ENCODE measurements at places on chromosomes 12 and 14.

- DNase-seq = no peak
These were observed 1062.1 kb downstream of the SLC6A15 start for GRCh38 chr12:83850531-83850930.

GRCh38 chr12:102533483-102534215, 53.3 kb upstream of the IGF1 start:
- DNase-seq = no peak

DNA sequence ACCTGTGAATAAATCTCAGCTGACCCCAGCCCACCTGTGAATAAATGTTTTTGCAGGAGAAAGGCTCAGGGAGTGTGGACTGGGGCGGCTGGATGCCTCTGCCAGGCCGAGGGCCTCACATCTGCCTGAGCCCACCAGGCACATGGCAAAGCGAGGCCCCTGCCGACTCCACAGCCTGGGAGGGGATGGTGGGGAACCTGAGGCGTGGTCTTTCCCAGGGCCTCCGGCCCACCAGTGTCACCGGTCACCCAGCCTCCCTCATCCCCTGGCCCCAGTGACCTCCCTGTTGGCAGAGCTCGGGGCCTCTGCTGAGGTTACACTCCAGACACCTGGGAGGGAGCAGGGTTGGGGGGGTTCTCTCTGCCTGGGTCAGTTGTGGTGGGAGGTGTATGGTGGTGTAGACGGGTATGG, 8.2 kb downstream of the NOC4L start:
- no peak for DNase-seq

DNA sequence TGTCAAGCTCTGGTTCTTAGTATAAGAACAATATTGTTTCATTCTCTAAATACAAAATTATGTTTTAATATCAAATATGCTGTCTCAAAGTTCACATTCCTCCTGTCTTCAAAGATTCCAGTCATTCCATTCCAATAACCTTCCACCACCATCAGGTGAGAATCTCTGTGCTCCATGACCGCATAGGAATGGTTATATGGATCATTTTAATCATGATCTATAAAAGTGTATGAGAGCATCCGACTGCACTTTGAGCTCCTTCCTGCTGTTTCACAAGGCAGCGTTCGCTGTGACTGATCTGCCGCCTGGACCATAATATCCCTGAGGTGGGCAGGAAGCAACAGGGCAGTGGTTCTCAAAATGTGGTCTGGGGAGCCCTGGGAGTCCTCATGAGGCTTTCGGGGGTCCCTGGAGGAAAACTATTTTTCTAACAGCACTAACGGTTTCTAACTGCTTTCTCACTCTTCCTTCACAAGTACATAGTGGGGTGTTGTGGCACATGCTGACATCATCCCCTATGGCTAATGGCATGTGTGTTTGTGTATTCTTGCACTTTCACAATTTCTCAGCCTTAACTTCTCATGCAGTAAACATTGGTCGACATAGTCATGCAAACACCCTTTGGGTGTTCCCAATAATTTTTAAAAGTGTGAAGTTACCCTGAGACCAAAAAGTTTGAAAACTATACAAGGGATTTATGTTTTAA, 137.4 kb downstream of the ANO2 start:
- DNase-seq = no peak

DNA sequence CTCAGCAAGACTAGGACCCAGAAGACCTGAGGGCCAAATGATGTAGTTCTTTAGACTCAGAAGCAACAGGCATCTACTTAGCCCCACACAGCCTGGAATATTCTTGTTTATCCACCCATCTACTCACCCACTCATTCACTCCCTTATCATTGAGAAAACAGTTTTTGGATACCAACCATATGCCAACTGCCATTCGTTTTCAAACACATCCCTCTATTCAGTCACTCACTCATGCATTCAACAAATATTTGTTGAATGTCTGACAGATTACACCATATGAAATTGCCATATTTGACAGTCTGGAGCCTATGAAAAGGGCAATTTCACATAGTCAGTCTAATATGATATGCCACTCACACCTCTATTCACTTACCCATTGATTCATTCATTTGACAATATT, 103.2 kb downstream of the NT5DC3 start:
- DNase-seq = no peak

DNA sequence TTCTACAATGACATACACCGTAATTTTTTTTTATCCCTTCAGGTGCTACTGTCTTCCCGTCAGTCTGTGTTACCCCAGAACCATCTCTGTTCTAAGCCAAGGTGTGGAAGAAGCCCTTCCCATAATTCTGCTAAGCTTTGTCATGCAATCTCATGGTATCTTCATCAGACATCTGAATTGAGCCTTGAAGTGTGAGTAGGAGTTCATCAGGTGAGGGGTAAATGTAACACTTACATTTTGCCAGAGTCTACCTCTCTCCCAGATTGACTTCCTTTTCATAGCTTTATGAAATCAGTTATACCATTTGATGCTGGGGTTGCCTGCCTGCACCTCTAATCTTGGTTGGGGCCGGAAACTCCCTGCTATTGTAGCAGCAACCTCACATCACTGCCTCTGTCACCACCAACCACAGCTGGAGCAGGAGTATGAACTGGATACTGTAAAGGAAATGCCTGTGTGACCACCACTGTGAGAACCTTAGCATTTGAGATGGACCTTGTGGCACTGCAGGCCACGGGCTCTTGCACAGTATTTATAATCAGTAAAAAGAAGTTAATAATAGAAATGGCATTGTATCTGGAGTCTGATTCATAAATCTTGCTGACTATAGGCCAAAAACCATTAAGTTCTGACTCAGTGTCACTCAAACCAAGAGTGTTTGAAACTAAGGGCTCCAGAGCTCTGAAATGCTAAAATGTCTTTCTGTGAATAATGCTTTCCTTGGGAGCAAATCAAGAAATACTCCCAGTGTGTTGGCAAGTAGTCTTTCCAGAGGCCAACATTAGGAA, 58.7 kb upstream of the STK38L start:
- no peak for DNase-seq

DNA sequence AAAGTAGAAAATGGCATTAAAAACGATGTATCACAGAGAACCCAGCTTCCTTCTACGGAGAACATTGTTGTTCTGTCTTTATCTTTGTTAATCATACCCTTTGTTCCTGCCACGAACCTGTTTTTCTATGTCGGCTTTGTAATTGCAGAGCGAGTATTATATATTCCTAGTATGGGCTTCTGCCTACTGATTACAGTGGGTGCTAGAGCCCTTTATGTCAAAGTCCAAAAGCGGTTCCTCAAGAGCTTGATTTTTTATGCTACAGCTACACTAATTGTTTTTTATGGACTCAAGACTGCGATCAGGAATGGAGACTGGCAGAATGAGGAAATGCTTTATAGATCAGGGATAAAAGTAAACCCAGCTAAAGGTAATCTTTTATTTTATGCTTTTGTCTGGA, 209.6 kb downstream of the TMTC2 start:
- DNase-seq = no peak

GRCh38 chr12:65948320-65949008, 124.2 kb downstream of the HMGA2 start:
- DNase-seq = peak; percentile 100

DNA sequence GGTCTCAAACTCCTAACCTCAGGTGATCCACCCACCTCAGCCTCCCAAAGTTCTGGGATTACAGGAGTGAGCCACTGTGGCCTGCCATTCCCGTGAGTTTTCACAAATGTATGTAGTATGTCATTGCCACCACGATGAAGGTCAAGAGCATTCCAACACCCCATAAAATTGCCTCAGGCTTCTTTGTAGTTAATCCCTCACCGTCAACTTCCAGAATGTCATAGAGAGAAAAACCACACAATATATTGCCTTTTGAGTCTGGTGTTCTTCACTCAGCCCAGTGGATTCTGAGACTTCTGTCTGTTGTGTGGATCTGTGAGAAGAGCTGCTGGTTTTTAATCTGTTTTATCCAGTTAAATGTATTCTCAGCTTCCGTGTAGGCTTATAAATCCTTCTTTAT, 12.6 kb upstream of the CFAP251 start:
- peak; percentile 77 for DNase-seq

GRCh38 chr12:57242329-57242690, 8.7 kb downstream of the STAC3 start:
- DNase-seq = no peak

- no peak for DNase-seq
These were observed 75.1 kb downstream of the ETNK1 start for GRCh38 chr12:22700106-22700505.

GRCh38 chr12:123115409-123116121, 35.3 kb downstream of the PITPNM2 start:
- peak; percentile 83 for DNase-seq

- no peak for DNase-seq
These were observed 190.9 kb downstream of the BTG1 start for GRCh38 chr12:91954747-91955146.

DNA sequence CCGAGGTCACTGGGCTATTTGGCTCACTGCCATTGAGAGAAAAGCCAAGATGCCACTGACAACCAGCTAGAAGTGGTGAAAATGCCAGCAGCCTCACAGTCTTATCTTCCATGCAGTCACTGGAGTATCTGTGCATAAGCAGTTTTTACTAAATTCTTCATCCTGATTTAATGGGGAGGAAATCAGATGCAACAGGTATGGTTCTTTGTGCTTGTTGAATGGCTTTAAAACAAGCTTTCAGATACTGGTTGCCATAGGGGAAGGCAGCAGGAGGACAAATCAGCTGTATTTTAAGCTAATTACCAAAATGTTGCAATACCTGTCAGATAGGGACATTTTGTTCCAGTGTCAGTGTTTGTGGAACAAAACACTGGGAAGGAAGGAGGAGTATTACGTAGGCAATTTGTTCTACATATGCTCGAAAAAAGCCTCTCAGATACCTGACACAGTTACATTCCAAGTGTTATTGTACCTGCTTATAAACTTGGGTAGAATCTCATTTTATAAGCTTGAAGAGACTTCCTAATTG, 54.1 kb upstream of the ARHGAP5 start:
- DNase-seq = no peak

- DNase-seq = no peak
These were observed 61.4 kb upstream of the CMKLR1 start for GRCh38 chr12:108400481-108400880.

- no peak for DNase-seq
These were observed 9.6 kb downstream of the KLC1 start for GRCh38 chr14:103638594-103638993.

GRCh38 chr14:85744573-85744972, 214.6 kb downstream of the FLRT2 start:
- no peak for DNase-seq

- no peak for DNase-seq
These were observed 444.4 kb downstream of the NRXN3 start for GRCh38 chr14:78614593-78614992.

All from foreskin melanocyte (primary cell).